ENCODE measurements at places on chromosomes 3 and 15.
A peak's percentile ranks its signal among the peaks of the same experiment; 100 is the strongest.

DNA sequence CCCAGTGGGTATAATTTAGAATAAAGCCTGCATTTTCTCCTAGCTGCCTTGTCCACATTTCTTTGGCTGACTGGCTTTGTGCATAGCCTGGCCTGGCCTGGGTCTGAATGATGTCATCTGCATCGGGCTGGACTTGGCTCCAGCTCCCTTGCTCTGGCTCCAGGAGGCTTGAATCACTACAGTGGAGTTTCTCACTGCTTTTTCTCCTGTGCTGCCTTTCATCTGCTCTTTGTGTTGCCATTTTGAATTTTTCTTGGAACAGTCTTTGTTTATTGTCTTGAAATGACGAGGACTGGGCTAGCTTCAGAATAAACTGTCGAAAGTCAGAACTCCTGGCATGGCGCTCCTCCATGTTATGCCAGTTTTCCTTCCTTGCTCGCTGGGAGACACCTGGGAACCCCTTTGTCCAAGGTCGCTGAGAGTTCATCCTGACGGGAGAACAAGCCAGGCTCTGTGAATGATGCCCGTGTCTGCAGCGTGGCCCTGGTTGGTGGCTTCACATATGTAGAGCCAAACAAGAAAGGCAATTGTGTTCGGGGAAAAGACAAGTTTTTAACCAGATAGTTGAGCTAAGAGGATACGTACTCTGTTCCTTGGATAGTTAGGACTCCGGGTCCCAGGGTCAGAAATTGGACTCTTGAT lies 258.9 kb downstream of the PDZRN3 start:
- DNase-seq, result no peak

- no peak for DNase-seq
Measured at GRCh38 chr3:142053244-142053643, 96.1 kb downstream of the TFDP2 start.

DNA sequence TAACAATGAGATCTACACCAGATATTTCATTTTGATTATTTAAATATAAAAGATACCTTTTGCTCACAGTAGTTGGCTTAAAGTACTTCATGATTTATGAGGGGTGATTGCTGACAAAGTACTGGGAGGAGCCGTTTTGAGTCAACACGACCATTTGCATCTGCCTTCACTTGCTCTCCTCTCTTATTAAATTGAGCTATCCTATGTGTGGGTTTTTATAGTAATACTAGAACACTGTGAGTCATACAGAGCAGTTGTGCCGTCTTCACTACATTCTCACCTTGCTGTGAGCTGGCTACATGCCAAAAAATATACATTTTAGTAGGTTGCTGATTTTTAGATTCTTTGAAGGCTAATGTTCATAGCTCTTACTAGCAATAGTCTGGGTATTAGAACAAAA lies 161.2 kb downstream of the ALCAM start:
- DNase-seq, result no peak

GRCh38 chr3:51938780-51939425 lies 2.8 kb downstream of the RRP9 start:
- peak; percentile 7 for DNase-seq

DNA sequence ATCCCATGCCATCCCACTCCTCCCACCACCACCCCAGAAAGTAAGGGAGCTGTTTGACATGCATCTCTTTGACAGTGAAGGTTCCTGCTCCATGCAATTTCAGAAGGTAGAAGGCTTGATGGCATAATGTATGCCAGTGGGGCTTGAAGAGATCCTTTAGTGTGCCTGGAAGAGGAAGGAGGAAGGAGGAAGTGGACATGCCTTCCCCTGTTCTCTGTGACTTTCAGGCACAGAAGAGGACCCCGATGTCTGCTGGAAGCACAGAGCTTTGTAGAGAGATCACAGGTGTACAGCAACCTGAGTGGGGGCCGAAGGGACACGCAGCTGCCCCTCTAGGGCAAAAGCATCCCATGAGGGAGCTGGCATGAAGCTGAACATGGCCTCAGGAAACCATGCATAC lies 171.6 kb downstream of the CD47 start:
- no peak for DNase-seq

- no peak for DNase-seq
Measured at GRCh38 chr3:49519916-49520385, 34.3 kb upstream of the BSN start.

GRCh38 chr15:100759698-100760356 lies 119.8 kb upstream of the ALDH1A3 start:
- DNase-seq, result no peak

DNA sequence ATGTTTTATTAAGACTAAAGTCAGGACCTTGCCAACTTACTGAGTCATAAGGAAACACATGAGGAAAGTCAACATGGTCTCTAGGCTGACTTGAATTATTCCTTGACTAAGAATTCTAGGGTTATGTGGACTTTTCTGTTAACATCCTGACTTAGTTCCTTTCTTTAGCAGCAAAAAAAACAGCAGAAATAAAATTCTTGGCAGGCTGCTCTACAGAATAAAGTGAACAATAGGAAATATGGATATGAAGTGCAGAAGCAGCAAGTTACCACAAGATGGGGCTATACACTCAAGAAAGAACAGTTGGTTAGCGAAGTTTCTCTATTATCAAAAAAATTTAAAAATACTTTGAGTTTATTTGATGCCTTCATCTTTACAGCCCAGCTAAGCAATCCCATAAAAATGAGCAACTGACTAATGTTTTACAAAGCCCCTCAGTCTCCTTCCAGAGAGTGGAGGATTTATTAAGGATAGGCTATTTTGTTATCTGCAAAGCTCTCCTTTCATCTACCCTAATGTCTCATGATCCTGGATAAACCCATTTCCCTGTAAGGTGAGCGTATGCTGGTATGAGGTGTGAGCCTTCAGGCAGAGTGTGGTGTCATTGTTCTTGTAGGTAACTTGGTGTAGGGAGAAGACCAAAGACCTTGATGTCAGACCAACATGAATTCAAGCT lies 23.1 kb upstream of the MCCC1 start:
- no peak for DNase-seq

DNA sequence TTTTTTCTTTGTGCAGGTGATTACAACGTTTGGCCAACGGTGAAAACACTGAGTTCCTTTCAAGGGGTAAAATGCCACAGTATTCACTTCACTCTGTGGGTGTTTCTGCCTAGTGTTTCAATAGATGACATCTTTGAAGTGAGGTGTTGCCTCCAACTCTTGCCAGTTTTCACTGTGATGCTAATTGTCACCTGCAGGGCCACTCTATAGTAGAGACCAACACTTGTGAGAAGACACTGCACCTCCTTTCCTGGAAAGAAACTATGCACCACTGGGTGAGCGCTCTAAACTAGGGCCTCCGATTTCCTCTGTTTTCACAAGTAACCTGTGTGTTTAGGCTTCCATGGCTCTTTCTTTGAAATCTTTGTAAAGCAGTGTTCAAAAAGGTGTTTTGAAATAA lies 98.3 kb downstream of the THRB start:
- no peak for DNase-seq

- DNase-seq, result no peak
Measured at GRCh38 chr3:143063018-143063417, 56.6 kb upstream of the CHST2 start.

DNA sequence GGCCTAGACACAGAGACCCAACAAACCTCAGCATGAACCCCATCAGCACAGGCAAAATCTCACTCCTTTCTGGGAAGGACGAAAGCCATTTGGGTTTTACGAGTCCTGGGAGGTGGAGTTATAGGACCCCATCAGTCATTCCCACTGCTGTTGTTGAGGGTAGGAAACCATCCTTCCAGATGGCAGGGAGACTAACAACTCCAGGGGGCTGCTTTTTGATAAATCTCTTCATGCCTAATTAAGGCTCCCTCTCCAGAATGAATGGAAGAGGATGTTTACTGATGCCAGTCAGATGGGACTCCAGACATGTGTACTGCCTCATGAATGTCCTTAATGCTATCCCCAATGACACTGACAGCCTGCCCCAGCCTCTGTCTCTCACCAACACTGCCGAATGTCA lies 75.3 kb downstream of the ST8SIA2 start:
- DNase-seq, result no peak
